ENCODE measurements at places on chromosomes 12 and 14.

- no peak for ATAC-seq
These were observed 154.1 kb upstream of the PELI2 start for GRCh38 chr14:55964091-55964490.

DNA sequence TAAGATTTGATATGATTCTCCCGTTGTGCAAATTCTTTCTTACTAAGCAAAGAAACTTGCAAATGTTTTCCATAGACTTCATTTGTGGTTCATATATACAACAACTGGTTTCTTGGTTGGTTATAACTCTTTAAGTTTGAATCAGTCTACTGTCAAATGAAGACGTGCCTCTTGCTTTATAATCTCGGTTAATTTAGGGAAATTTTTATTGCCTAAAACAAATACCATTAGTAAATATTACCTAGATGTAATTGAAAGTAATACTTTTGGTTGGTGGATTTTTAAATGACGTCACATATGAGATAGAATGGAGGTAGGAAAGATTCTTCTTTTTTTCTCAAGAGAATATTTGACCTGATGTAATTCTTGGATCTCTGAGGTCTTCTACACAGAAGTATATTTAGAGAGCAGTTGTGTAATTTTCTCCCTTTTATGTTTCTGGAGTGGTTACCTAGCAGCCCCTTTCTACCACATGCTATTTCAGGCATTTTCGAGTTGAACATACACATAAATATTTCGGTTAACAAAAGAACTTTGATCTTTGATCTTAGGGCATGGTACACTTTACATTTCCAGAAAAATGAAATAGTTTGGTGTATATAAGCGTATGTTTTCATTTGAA lies 1.7 kb downstream of the ATF7IP start:
- ATAC-seq, result peak; percentile 52

DNA sequence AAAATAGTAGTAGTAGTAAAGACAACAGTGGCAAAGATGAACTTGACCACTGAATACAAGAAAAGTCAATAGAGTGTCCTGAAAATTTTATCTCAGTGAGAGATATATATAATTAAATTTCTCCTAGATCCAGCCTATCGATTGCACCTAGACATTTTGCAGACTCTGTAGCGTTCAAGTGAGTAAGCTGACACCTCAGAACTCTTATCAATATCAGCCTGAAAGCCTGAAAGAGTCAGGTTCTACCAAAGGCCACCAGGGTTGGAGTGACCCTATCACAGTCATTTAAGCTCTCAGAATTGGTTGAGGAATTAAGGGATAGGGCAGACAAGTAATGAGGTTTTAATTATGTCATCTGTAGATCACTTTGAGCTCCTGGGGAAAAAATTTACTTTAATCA lies 174.6 kb downstream of the SRGAP1 start:
- ATAC-seq, result no peak

DNA sequence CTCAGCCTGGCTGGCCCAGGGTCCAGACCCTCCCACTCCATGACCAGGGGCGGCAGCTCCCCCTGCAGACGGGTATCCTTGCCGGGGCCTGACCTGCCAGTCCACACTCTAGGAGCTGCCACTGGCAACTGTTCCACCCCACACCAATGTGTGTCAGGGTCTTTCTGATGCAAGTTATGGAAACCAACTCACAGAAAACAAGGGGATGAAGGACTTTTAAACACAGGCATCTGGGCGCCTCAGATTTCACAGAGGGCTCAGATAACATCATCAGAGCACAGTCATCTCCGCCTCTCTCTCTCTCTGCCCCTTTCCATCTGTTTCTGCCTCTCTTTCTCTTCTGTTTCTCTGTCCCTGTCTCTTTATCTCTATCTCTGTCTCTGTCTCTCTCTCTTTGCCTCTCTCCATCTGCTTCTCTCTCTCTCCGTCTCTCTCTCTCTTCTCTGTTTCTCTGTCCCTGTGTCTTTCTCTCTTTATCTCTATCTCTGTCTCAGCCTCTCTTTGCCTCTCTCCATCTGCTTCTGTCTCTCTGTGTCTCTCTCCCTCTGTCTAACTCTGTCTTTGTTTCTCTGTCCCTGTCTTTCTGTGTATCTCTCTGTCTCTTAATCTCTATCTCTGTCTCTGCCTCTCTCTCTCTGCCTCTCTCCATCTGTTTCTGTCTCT lies 67.4 kb upstream of the FBRSL1 start:
- no peak for ATAC-seq

GRCh38 chr12:124509676-124510300 lies 57.6 kb downstream of the NCOR2 start:
- ATAC-seq, result no peak

- ATAC-seq, result no peak
These were observed 3.0 kb upstream of the METTL17 start for GRCh38 chr14:20986811-20987210.

- no peak for ATAC-seq
These were observed 4.5 kb downstream of the USP15 start for GRCh38 chr12:62264706-62265105.

- ATAC-seq, result no peak
These were observed 1.4 kb upstream of the BCAT1 start for GRCh38 chr12:24950231-24950834.

- no peak for ATAC-seq
These were observed 9.9 kb downstream of the KRT83 start for GRCh38 chr12:52311285-52311648.

DNA sequence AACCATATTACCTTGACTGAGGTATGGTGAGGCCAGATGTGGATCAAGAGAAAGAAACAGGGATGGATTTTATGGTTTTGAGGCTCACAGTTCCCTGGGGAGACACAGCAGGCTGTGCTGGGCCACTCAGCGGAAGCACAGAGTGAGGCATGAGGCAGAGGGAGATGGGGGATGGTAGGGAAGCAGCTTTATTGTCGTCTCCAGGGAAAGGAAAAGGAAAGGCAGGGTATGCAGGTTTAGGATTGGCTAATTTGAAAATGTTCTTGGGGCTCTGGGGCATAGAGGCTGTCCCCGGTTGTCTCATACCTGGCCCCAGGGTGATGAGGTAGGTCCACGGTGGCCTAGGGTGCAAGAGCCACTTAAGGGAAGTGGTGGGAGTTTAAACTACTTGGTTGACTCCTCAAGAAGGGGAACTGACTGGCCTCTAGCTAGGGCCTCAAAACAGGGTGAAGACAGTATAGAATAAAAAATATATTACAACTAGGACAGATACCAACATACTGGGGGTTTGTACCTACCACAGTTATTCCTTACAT lies 322.8 kb downstream of the RGS6 start:
- ATAC-seq, result no peak

GRCh38 chr12:1182069-1182468 lies 191.0 kb downstream of the ERC1 start:
- no peak for ATAC-seq

DNA sequence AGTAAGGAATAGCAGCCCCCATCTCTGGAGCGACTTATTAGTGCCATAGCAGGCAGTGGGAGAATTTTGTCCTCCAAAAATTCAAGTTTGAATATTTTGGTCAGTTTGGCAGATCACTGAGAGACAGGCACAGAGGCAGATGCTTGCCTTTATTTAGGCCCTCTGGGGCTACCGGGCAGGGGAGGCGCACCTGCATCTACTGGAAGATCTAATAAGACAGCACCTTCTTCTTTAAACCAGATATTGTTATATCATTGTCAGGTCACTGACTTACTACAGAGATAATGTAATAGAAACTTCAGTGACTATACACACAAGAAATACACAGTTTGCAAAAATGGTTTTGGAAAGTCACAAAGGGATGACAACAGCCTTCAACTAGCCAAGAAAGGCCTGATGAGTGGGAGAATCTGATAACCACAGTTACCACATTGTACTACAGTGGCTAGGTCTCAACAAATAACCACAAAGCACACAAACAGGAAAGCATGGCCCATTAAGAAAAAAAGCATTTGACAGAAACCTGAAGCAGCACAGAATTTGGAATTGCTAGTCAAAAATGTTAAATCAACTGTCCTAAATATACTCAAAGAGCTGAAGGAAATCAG lies 56.8 kb downstream of the CDK17 start:
- peak; percentile 66 for ATAC-seq

DNA sequence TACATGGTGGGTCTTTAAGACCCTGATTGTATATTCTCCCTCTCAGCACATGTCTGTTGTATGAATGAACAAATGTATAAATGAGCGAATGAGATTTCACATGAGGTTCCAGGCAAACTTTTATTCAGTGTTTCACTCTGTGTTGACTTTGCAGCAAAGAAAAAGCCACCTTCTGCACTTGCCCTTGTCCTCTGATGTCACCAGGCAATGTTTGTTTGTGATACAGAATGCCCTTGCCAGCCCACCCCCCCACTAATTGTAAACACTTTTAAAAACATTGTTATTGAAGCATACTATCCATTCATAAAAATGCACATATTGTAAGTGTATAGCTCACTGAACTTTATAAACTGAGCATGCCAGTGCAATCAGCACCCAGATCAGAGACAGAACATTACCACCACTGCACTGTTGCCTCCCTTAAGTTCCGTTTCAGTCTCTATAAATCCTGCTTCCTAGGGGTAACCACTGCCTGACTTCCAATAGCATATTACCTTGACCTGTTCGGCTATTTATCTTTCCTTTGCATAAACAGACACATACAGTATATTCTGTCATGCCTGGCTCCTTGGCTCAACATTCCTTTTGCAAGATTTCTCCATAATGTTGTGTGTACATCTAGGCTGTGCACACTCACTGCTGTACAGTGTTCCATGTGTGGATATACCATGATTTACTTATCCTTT lies 11.3 kb upstream of the LTA4H start:
- no peak for ATAC-seq

DNA sequence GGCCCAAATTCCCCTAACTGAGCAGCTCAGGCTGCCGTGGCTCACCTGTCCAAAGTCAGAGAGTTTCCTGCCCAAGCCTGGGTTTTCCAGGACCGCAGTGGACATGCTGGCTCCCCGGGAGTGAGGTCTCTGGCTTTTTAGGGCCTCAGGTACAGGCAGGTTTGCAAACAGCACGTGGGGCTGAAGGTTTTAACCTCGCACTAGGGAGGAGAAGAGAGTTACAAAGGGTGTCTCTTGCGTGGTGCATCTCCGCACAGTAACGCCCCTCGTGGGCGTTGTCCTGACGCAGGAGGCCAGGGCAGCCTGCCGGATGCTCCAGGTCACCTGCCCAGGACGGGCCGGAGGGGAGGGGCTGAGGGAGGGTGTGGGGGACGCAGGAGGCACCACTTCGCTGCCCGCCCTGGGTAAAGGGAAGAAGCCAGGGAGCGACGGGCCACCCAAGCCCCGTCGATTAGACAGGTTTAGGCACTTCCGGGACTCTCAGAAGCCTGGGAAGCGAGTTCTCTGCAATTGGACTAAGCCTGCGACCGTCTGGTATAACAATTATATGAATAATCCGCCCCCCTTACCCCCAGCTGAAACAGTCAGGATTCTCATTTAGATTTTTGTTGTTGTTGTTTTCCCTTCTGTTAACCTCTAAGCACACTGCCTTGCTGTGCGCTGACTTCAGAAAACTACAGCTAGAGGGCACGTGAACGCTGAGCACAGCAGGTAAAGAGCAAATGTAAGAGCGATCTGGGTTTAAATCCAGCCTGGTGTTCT lies at the start of gene PAH:
PAH (minus strand) TSS at position 219 of the 762 bp plus-strand sequence; CDS start at position 105, 114 bp downstream.
- ATAC-seq, result peak; percentile 41

DNA sequence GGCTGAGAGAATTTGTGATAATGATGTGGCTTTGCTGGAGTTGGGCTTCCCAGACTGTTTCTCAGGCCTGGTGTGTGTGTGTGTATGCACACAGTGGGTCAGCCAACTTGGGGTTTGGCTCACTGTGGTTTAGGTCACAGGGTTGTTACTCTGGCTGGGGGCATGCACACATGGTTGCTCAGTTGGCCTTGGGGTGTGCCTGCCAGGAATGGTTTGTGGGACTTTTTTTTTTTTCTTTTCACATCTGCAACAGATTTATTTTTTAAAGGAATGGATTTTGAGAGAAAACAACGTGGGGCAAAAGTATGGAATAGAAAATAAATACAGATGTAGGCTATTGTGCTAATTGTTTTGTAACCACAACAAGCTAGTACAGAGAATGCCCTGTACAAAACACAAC lies 25.0 kb upstream of the GTF2A1 start:
- ATAC-seq, result no peak

- ATAC-seq, result no peak
These were observed 98.8 kb downstream of the FRMD6 start for GRCh38 chr14:51750542-51750941.

- ATAC-seq, result no peak
These were observed 35.1 kb downstream of the TRPV4 start for GRCh38 chr12:109797905-109798669.

DNA sequence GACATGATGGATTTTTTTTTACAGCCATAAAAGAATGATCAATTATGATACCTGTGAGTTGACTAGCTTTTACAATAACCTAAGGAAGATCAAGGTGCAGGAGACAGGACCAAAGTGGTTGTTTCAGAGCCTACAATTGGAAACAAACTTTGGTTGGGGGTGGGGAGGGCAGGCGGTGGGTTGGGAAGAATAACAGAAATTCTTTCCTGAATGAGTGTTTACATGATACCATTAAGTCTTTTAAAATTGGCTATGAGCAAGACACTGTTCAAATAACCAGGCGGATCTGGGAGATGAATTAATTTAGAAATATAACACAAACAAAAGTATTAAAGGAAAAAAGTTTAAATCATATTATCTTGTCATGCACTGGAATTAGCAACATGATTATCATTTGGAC lies 7.2 kb downstream of the NFYB start:
- no peak for ATAC-seq

DNA sequence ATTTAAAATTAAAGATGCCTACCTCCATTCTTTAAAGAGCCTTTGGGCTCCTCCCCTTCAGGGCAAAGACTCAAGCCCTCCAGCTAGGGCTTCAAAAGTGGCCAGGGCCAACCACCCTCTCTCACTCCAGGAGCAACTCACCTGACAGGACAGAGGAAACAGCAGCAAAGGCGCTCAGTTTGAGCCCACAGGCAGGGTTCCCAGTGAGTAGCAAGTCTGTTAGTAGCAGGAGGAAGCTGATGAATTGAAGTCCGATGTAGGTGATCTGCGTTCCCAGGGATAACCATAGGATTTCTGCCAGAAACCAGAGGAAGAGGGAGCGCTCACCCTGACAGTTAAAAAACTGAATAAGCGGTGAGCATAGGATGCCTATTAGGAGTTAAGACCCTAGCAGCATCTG lies 15.7 kb downstream of the GSG1 start:
- ATAC-seq, result no peak

- no peak for ATAC-seq
These were observed 9.7 kb upstream of the CACNA1C start for GRCh38 chr12:2043054-2043453.

- ATAC-seq, result no peak
These were observed 325.4 kb upstream of the SFSWAP start for GRCh38 chr12:131385313-131386166.

GRCh38 chr12:104165801-104166200 lies 27.8 kb upstream of the NFYB start:
- no peak for ATAC-seq

- ATAC-seq, result no peak
These were observed 31.8 kb downstream of the PKP2 start for GRCh38 chr12:32864731-32865130.

GRCh38 chr12:95790033-95790916 lies at the start of gene NTN4:
TSS of gene NTN4 (minus strand) at chr12:95790764. CDS start at chr12:95790309, 455 bp downstream.
- ATAC-seq, result peak; percentile 24
